ENCODE measurements at places on chromosomes 11 and 22. TPM values are rescaled to one million over a fixed set of nuclear protein-coding genes. Genes with fewer than 3 reads are reported as not detected.

Gene MFRP
- not detected for total RNA-seq

GRCh38 chr11:115050756-115051155 lies 372.4 kb downstream of the NXPE2 start:
- no peak for DNase-seq

DNA sequence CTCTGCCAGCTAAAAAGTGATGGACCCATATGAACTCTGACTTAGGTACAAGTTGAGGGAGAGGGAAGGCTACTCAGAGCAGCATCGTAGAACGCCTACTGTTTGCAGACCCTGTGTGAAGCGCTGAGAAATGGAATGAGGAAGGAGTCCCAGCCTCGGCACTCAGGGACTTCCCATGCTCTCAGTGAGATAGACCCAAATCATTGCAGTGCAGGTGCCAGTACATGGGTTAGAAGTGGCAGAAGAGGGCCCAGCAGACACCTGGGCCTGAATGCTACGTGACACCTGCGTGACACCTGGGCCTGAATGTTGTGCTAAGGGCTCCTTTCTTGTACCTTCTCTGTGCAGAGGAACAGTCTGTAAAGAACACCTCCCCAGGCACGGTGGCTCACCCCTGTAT lies 2.6 kb upstream of the PDGFB start:
- no peak for DNase-seq

- no peak for DNase-seq
These were observed 14.5 kb downstream of the DCHS1 start for GRCh38 chr11:6640985-6641701.

DNA sequence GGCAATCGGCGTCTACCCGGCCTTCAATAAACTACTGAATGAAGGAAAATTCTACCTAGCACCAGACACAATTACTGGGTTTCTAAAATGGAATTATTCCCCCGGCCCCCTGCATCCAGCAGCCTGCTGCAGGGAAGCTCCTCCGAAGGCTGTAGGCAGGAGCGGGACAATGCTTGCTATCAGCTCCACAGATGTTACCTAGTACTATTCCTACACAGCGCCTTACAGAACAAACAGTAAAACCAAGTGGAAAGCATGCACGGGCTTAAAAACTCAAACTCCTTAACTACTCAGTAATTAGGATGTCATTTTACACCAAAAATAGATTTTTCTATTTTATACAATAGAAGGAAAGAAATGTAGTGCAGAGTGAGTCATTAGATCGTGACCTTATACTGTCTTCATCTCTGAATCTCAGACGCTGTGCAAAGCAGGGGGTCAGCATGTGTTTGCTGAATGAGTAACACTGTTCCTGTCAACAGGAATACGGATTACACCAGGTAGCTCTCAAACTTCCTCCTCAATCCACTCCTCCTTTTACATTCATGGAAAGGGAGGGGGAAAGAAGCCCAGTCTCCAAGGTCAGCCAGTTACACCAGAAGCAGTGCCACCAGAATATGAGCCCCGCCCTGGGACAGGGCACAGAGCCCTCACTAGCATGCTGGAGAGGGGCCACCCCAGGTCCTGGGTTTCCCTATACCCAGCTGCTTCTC lies 74.9 kb downstream of the PACSIN2 start:
- DNase-seq, result peak; percentile 96

- no peak for DNase-seq
These were observed 128.5 kb downstream of the MIAT start for GRCh38 chr22:26785932-26786331.

DNA sequence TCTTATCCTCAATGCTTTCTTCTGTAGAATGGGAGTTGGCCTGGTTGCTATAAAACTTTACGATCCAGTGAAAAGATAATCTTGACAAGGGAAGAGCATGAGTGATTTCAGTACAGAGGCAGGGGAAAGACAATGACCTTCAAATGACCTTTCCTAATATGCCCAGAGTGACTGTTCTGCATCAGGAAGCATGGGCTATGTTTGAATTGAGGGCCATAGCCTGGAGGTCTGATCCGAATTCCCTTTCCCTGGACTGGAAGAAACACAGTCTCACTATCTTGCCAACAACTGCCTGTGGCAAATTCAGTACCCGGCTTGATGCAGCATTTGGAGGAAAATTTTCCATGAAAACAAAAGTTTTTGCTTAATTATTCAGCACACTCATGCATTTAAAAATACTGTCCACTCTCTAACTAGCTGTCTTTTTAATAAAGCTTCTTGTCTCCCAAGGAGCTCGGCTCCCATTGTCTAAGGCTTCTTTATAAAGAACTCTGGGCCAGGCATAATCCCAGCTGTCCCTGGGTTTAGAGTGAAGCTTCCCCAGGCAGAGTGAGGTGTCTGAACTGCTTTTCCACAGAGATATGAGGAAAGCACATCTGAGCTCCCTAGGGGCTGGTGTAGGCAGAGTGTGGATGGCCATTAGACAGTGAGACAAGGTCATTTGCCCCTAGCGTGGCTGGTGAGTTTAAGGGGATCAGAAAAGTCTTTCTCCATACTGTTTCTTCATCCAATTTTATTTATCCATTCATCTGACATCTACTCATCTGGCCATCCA lies 132.7 kb upstream of the CADM1 start:
- DNase-seq, result no peak

Measured in renal cortical epithelial cell (primary cell).